HT-29 (cell line): ENCODE measurements at places on chromosomes 2 and 18.

GRCh38 chr2:205775097-205775877 lies 93.0 kb downstream of the NRP2 start:
- no peak for DNase-seq

- peak; percentile 59 for DNase-seq
These were observed 8.5 kb downstream of the FAM117B start for GRCh38 chr2:202643012-202643858.

DNA sequence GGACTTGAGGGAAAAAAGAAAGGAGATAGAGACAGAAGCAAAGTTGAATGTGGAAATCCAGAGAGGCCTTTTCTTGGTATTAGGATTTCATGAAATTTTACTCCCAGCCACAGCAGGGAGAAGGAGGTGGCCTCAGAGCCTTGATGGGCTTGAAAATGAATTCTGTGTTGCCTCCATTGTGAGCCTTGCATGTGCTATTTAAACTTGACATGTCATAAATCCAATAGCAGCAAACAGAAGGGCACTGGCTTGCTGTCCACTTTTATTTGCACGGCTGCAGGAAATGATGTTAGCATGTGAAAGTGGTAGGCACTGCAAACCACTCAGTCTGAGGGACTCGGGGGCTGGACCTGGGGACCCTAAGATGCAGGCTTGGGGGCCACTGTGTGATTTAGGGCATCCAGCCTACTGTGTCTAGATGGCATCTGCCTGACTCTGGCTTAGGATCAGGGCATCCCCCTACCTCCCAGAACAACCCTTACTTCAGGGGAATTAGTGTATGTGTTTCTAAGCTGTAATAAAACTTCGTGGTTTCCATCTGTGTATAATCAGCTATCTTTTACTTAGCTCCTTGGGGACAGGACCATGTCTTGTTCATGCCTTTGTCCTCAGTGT lies 139.1 kb upstream of the SKOR2 start:
- no peak for DNase-seq

DNA sequence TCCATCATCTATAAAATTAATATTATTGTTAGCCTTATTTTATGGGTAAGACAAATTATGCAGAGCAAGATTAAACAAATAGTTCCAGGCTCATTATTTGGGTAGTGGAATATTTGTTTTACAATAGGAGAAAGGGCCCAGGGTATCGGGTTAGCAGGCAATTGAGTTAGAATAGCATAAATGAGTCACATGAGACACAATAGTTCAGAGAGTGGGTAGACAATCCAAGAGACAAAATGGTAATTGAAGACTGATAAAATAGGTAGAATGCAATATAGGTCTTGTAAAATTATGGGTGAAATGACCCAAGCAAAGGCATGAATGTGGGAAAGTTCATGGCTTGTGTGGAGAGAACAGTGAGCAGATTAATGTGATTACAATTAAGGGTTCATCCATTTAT lies 790.9 kb upstream of the GCFC2 start:
- no peak for DNase-seq

DNA sequence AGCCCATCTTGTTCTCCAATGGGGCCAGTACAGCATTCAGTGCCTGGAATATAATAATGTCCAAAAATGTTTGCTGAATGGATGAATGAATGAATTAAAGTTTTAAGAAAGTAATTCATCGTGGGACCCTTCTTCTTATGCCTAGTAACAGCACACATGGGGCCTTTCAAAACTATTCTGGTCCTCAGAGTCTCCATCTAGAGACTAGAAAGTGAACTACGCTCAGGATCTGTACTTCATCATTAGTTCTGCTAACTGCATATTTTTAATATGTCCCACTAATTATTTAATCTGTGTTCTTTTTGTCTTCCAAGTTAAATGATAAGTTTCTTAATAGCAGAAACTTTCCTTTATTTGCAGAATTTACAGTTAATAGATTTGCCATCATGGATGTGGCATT lies 172.5 kb downstream of the SMAD2 start:
- no peak for DNase-seq

DNA sequence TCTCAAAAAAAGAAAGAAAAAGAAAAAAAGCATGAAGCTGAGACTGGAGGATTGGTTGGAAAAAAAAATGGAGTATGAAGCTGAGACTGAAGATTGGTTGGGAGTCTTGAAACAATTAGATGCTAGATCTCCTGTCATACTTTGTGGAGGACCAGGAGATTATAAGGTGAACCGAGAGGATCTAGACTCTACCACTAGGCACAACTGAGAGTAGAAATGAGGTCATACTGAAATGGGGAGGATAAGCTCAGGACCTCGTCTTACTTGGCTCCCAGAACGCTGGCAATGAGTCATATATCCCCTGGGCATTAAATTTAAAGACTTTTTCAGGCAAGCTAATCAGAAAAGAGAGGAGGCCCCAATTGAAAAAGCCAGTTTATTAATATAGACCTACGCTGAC lies 3.3 kb upstream of the ORC2 start:
- no peak for DNase-seq

GRCh38 chr2:43486603-43487002 lies 109.2 kb downstream of the THADA start:
- no peak for DNase-seq

GRCh38 chr2:69306393-69306821 lies 80.6 kb downstream of the GFPT1 start:
- DNase-seq = no peak

DNA sequence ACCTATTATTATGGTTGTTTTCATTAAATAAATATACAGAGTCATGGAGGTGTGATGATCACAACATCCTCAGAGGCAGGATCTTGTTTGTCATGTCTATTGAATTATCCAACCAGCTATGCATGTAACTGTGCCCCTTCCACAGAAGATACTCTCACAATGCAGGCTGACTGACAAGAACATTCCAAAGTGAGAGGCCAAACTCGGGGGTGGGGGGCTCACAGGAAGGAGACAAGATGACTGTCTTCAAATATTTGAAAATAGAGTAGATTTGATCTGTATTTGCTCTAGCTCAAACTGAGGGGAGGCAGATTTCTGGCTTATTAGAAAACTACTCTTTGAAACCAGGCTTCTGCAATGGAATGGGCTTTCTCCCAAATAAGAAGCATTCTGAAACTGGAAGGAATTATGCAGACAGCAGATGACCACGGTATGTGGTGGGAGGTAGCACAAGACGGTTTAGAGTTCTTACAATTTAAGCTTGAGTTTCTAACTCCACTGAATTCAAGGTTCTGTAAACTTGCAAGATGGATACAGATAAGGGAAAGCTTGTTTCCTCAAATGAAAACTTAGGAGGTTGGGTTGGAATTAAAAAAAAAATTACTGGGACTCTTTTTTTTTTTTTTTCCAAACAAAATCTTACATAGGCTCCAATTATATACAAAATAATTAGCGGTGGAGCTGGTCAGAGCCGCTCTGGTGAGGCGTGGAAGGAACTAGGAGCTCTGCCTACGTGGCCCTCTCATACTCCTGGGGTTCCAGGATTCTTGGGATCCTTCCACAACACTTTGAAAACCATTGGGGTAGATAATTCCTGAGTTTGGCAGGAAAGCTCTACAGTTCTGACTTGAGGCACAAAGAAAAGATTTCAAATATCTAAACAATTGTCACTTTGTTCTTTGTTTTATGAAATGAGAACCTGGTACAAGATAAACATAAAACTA lies 79.3 kb downstream of the PLA2R1 start:
- DNase-seq = no peak

DNA sequence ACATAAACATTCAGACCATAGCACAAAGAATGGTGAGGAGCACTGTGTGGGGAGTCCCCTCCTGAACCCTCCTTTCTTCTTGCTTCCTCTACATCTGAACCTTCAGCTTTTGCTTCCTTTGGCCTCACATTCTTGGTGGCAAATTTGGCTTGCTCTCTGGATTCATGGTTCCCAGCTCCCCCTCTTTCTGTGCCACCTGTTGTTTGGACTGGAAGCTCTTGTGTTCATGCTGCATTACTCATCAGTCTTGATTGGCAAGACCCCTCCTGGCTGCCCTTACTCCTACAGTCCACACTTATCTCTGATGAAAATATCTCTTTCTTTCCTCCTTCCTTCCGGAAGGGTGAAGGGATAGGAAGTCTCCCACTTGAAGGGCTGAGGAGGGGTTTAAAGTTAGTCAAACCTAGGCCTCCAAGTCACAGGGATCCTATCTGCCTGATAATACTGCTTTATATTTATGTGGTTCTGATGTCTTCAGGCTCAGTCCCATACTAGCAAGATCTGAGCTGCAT lies 70.0 kb downstream of the MYO3B start:
- DNase-seq = no peak

- no peak for DNase-seq
These were observed 26.5 kb upstream of the ERICH2 start for GRCh38 chr2:170743530-170744239.

DNA sequence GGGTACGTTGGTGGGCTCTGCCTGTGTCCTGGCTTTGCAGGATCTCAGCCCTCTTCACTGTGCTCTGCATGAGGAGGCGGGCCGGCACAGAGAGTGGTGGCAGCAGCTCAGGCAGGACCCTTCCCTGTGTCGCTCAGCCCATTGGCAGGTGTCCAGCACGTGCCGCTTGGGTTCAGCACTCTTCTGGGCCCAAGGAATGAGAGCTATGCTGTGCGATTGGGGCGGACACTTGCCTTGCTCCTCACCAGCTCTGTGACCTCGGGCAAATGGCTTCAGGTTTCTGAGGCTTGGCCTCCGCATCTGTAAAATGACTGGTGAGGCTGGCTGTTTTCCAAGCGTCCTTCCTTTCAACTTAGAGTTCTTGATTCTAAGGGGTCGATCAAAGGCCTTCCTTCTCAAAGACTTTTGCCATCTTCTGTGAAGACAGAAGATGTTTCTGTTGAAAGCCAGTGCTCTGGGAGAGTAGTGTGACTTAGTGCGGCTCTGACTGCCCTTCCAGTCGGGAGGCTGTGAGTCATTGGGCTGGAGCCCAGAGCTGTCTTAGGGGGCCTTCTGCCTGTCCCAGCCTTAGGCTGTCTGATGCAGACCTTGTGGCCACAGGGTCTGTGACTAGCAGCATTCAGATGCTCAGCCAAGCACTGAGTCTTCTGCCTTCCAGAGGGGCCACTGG lies 35.6 kb downstream of the GLI2 start:
- DNase-seq = no peak

DNA sequence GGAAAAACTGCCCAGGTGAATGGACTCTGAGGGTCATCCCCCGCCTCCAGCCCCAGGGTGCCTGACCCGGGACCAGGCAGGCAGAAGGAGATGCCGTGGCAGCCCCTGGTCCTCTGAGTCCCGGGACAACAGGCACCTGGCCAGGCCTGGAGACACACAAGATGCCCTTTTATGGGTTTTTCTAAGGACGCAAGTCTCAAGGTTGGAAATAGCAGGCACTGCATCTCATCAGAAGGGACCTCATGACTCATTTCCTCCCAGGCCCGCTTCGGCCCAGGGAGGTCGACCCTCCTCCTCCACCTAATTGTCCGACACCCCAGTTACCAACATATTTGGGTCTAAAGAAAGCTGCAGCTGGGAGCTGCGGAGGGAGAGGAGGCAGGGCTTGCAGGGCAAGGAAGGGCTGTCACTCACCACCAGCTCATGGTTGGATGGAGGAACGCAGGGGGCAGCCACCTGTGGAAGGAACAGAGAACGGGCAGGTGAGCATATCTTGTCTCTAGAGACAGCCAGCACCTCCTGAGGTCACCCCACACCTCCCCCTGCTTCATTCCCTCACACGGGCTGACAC lies 82.9 kb downstream of the TNS1 start:
- no peak for DNase-seq

GRCh38 chr18:45719106-45719505 lies 4.9 kb upstream of the SLC14A1 start:
- no peak for DNase-seq

DNA sequence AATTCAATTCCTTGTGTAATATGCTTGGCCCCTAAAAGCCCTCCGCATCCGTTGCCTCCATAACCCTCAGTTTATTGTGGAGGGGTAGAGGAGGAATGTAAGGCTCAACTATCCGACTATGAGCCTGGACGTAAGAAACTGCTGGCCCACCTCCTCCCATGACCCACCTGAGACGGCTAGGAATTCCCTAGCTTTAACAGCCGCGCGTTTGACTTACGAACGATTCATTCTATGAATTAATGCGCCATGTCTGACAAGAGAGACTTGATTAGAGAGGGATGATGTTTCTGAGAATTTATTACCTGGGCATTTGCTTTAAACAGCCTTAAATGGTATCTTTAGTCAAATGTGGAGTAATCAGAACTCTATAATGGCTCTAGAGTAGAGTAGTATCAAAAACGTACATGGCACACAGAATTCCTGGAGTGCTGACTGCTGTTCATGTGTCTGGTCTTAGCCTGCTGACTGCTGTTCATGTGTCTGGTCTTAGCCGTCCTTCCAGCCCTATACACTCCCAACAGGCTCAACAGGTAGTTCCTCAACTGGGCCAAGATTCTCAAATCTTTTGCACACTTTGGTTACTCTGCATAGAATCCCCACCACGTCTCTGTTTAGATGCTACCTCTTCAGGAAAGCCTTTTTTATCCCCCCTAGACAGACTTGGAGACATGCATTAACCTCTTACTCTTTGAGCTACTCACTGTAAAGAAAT lies 899 bp upstream of the GFPT1 start:
- peak; percentile 47 for DNase-seq

DNA sequence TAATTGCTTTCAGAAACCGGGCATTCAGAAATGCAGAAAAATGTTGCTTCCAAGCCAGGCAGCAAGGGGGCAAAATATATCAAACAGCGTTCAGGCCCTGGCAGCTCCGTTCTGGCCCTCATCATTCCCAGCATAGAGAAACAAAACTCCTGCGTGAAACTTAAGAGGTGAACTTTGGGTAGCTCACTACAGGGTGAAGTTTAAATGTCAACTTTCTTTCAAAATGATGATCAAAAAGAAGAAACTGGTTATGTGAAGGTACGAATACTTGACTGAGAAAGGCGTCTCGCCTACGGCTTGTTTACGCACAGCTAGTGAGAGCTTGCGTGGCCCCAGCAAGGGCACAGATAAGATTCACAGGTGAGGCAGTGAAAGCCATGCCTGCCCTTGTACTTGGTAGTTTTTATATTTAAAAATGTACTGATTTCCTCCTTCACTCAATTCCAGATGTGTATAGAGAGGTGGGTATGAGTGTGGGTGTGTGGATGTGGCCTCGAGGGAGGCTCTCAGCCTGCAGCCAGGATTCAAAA lies 127.5 kb downstream of the NFATC1 start:
- DNase-seq = no peak
